ENCODE measurements at places on chromosomes 6 and 20.
A peak's percentile ranks its signal among the peaks of the same experiment; 100 is the strongest.

- peak; percentile 2 for DNase-seq
Observed at GRCh38 chr20:54668271-54669039, 193.1 kb downstream of the DOK5 start.

DNA sequence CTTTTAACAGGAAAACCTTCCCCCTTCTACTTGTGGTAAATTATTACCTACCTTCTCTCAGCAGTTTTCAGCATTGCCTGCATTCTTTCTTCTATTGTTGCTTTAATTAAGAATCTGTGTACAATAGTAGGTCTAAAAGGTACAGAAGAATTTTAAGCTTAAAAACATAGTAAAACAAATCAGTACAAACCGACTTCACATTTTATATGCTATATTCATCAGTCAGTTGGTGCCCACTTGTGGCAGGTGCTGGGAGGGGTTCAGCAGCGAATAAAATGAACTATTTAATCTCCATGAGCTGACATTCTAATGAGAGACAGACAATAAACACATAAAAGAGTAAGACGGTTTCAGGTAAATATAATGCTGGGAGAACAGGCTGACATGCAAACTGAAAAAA, 73.4 kb upstream of the FBXO30 start:
- DNase-seq = peak; percentile 40

- DNase-seq = no peak
Observed at GRCh38 chr6:18488004-18488403, 100.9 kb downstream of the RNF144B start.

DNA sequence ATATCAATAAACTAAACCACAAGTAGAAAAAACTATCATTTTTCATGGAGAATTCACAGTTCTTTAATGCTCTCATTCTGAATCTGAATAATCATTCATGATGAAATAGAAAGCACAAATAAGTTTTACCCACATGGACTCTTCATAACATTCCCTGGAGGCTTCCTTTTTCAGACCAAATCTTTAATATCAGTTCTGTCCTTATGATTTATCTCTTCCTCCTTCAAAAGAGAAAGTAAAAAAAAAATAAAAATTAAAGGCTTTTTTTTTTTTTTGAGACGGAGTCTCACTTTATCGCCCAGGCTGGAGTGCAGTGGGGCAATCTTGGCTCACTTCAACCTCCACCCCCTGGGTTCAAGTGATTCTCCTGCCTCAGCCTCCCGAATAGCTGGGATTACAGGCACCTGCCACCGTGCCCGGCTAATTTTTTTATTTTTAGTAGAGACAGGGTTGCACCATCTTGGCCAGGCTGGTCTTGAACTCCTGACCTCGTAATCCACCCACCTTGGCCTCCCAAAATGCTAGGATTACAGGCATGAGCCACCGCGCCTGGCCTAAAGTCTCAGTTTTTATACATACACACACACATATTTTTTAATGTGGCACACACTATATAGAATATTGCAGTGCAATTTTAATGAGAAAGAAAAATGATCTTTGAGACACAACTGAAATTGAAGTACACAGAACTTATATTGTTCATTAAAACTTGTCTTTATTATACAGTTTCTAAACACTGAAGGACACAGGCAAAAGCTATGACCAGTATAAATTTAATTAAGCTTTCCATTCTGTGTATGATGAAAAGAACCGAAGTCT, 31.9 kb upstream of the ZNF217 start:
- DNase-seq = no peak

DNA sequence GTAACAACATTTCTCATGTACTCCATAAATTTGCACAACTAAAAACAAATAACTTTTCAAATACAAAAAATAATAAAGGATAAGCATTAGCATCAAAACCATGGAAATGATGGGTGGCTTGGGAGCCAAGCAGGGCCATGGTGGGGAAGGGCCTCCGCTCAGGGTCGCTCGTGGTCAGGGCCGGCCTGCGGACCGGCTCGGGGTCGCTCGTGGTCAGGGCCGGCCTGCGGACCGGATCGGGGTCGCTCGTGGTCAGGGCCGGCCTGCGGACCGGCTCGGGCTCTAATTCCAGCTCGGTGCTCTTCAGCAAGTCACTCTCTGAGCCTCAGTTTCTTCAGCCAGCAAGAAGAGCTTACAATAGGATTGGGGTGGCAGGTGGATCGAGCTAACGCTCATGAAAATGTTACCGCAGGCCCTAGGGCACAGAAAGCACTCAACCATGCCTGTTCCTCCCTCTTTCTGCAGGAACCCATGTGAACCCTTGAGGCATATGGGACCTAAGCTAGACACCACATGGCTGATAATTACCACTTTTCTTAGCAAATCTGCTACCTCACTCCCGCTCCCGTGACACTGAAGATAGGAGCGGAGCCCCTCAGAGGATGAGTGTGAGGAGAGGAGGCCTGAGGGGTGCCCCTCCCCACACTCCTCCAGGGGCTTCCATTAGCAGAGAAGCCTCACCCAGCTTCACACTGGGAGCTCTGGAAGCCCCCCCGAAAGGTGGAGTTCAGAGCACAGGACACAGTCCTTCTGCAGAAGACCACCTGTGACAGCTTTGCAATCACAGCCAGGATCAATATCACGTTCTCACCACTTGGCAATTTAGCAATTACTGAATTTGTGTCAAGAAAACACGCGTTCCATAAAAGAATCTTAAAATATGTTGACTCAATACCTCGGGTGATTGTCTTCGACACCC, 103.0 kb downstream of the PSMB1 start:
- peak; percentile 35 for DNase-seq

GRCh38 chr20:7996898-7997297, 22.7 kb downstream of the TMX4 start:
- DNase-seq = no peak

DNA sequence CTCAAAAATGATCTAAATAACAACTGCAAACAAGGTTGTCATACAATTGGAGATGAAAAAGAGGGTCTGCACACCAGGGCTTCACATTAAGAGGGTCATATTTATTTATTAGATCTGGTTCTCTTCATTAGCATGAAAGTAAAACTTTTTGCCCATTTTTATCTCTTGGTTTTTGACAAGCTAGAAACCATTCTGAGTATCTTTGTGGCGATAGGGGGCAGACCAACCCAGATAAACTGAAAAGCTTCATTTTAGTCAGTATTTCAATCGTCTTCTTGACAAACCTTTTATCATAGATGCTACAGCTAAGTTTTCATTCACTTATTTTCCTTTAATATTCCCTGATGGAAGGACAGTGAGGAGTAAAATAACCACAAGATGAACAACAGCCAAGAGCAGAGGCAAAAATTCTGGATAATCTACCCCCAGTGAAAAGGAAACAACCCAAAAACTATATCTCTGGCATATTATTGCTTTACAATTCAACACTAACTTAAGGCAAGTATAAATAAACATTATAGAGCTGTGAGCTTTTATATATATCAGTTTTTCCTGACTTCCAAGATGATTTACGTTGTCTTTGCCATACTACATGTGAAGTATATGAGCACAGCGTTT, 45.2 kb downstream of the THEMIS start:
- peak; percentile 69 for DNase-seq

- DNase-seq = no peak
Observed at GRCh38 chr6:75307364-75308004, 22.9 kb upstream of the TMEM30A start.

DNA sequence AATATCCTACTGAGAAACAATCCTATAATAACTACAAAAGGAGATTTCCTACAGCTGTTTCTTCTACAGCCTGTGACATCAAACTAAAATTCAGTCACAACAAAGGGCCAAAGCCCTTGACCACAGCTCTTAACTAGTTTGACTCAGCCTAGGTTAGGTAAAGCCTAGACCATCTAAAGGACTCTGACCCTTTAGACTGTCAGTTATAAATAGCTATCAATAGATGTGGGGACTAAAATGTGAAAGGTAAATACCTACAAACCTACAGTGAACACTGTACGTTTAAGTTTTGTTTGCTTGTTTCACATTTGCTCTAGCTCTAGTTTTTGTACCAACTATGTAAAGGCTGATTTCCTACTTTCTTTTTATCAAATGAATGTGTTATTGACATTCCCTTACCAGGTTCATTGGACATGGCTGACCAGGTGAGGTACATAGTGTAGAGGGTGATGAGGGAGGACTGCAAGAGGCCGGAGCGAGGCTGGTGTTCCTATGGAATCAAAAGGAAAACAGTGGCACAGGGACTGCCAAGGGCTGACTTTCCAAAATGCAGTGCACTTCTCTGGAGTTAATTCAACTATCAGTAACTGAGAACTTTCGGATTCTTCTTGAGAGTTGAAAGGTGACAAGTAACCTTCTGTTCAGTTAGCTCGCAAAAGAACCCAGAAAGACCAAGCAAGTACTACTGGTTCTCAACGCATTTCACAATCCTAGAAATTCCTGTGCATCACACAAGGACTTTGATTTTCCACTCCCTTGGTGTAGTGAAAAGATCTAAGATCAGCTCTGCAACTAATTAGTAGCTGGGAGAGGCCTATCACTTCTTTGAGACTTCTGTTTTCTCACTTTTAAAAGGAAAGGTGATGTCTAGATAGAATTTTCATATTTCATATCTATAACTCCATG, 17.2 kb downstream of the SERINC3 start:
- DNase-seq = no peak

DNA sequence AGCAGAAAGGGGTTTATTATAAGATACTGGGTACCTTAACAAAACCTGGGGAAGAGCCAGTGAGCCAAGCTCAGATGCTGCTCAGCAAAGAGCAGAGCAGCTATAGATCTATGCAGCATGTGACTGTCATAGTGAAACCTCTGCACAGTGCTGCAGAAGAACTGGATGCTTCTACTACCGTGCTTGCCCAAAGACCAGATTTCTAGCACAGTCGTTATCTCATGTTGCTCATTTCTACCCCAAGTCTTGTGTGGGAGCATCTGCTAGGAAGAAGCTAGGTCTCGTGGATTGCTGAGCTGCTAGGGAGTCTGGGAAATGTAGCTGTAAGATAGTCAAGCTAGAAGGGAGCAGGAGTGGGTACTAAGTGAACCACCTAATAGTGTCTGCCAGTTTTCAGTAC, 31.7 kb upstream of the GNRH2 start:
- DNase-seq = no peak

DNA sequence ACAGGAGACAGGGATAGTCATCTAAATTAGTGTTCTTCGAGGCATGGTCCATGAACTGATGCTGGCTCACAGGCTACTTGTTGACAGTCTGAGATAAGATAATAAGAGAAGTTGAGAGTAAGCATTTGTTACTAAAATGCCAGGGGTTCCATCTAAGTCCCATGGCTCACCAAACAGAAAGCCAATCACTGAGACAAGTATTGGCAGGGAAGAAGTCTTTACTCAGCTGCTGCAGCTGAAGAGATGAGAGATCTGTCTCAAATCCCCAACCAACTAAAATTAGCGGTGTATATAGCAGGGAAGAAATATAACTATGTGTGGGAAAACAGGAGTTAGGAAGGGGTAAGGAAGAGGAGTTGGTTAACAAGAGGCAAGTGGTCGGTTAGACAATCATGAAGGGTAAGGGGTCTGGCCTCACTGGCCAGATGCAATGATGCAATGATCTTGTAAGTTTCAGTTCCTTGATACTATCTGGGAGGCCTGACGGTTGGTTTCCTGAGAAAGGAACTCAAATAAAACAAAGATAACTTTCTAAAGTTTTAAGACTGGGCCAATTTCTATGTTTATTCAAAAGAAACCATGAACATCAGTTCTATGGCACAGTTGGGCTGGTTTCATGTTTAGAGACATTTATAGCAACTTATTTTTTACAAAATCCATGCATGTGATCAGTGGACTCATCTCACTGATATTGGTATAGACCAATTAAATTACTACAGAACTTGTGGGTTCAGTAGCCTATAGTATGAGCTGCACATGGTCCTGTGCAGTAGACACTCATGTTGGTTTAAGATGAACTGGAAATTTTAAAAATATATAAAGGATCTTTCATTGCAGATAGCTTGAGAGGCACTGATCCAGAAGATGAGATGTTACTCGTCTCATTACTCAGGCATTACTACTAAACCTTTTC, 9.9 kb upstream of the HEBP2 start:
- DNase-seq = no peak

- no peak for DNase-seq
Observed at GRCh38 chr6:12848964-12849808, 132.6 kb downstream of the PHACTR1 start.

DNA sequence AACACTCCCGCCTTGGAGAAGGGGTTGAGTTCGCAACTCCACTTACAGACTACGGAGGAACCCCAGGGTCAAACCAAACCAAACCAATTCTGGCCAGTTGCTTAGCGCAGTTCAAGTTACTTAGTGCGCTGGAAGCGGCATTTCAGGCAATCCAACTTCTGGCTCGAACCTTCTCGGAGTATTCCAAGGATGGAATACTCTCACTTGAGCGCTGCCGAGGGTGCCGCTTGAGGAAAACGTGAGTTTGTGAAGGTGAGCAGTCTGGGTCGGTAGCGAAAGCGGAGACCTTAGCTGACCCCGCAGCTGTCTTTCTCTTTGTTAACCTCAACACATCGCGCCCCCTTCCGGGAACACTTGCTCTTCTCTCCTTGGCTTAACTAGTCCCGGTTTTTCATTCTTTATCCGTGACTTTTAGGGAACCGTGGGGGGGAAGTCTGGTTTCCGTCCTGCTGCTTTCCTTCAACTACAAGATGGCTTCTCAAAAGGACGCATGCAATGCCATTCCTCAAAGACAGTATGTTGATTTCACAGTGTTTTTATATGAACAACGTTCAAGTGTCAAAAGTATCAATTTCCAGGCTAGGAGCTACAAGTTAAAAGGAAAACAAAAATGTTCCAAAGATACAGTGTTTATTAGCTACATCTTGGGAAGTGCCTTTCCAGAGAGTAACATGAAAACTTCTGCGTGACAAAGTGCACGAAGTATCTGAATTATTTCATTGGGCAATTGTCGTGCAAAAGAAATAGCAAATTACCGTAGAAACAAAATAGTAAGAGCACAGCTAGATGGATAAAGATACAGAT, 741 bp upstream of the PNISR start:
- DNase-seq = peak; percentile 61

GRCh38 chr6:16184129-16184528, 54.3 kb upstream of the GMPR start:
- no peak for DNase-seq

GRCh38 chr20:38275815-38276550, 15.4 kb upstream of the KIAA1755 start:
- no peak for DNase-seq

- no peak for DNase-seq
Observed at GRCh38 chr20:36096435-36096834, 58.1 kb upstream of the EPB41L1 start.

DNA sequence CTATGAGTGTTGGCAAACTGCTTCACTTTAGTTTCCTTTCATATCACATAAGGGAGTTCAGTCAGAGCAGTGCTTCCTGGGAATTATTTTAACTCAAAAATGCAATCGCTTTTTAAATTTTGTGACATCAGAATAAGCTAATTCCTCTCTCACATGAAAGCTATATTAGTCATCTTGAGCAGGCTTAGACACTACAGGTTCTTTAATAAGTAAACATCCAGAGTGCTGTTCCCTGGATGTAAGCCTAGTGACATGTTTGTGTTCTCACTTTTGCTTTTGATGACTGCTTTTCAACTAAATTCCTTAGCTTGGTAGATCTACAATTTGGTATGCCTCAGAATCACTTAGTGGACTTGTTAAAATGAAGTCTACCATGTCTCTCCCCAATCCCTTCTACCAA, 252.7 kb upstream of the POU3F2 start:
- no peak for DNase-seq

- no peak for DNase-seq
Observed at GRCh38 chr6:30555816-30556065, 548 bp downstream of the GNL1 start.

Data from CD8-positive, alpha-beta T cell (primary cell).